ENCODE measurements at places on chromosomes 12 and 14.
A peak's percentile ranks its signal among the peaks of the same experiment; 100 is the strongest.

DNA sequence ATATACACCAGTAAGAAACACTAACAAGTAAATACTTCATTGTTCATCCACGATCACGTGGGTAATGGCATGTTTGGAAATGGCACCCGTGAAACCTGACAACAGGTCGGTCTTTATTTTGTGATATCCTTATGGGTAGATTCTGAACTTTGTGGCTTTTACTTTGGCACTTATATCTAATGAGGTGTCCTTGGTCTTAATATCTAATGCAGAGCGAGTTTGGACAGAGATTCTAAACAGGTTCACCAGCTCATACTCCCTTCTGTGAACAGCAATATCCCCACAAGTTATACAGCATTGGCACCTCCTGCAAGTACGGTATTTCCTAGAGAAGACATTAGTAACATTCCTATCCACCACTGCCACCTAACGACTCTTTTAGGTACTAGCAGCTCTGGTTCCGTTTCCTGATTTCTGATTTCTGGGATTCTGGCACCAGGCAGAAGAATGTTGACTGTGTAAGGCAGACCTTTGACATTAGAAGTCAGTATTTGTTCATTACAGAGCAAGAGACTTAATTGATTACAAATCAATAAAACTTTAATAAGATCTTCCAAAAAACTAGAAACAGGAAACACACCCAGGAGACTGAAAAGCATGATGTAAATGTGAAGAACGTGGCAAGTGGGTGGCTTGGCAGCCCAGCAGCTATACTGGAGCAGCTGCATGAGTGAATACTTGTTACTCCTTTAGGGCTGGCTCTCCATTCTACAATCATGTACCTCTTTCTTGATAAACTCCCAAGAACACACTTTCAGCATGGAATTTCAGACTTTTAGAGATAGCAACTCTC, 2.5 kb downstream of the ANG start:
- no peak for DNase-seq

DNA sequence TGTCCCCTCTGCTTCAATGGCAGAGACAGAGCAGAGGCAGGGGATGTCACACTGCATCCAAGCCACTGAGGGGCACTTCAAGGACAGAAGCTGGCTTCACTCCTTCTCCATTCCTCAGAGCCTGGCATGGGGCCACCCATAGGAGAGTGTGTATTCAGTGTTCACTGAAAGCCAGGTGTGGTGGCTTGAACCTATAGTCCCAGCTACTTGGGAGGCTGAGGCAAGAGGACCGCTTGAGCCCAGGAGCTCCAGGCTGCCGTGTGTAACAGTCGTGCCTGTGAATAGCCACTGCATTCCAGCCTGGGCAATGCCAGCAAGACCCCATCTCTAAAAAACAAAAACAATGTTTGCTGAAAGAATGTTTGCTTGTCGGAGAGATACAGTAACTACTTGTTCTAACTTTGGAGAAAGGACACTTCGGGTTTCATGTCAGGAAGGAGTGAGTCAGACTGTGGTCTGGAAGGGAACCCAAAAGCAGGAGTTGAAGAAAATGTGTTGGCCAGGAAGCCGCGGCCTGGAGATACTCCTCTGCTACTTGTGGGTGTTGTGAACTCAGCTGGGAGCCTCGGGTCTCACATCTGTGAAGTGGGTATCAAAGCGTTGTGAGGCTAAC, 43.4 kb downstream of the ELK3 start:
- DNase-seq, result no peak

DNA sequence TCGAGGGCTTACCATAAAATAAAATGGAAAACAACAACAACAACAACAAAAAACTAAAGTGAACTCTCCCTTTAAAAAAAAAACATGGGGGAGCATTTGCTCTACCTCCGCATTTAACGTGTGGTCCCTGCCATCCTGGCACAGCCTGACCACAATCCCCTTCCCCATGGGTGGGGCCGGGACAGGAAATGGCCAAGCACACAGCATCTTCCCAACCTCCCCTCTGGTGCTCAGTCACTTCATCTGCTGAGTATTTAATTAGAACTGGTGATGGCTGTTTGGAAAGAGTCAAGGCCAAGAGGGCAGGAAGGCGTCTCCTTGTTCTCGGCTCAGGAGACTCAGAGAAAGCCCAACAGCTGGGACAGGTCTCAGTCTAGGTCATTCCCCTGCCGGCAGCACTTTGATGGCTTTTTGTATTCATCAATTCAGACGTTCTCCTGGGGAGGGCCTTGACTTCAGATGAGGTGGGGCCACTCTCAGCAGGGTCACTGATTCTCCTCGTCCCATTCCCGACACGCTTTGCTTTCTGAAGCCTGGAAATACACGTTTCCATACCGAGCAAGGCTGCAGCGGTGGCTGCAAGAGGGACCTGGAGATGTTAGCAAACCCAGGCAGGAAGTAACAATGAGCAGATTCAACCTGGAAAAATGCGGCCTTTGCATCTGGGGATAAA, 44.4 kb downstream of the ANO2 start:
- no peak for DNase-seq

DNA sequence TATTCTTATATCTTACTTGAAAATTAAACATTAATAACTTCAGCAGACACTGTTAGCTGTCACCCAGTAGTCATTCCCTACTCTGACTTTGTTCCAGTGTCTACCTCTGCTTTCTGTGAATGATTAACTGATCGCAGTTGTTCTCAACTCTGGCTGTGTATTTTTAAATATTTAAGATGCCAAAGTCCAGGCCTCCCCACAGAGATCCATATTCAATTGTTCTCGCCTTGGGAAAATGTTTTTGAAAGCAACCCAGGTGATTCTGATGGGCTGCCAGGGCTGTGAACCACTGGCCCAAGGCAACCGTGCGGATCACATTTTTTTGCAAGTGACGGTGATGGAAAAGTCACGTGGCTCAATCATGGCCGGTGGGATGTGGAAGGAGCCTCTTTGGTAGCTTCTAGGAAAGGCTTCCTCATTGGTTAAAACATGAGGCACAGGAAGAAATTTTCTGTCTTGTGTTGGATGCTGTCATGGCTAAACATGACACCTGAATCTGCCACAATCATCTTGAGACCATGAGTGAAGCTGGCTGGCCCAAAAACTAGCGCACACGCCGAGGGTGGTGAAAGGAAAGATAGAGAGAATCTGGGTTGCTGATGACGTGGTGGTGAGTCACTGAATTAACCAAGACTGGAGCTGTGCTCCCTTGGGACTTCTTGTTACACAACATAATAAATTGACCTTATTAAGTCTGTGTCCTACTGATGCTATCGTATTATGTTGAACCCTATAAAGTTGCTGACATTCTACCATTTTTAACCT, 37.2 kb downstream of the RDH12 start:
- no peak for DNase-seq

DNA sequence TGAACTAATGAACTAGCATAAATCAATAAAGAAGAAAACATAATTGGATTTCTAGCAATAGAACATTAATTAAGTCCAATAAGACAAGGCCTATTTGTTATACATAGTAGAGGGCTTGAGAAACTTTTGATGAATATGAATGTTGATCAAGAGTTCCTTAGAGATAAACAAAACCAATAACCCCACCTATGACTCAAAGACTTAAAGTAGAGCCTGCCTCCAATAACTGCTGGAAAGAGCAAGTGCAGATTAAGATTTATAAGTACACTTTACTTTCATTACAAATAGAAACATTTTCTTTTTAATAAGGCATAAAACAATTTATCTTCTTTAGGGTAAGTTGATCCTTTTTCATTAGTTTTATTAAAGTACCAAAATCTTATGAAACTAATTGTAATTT, 185.7 kb downstream of the SRGAP1 start:
- no peak for DNase-seq

GRCh38 chr14:68749487-68750475, 43.1 kb downstream of the ZFP36L1 start:
- no peak for DNase-seq

GRCh38 chr14:103817595-103817994, 29.8 kb downstream of the PPP1R13B start:
- no peak for DNase-seq

DNA sequence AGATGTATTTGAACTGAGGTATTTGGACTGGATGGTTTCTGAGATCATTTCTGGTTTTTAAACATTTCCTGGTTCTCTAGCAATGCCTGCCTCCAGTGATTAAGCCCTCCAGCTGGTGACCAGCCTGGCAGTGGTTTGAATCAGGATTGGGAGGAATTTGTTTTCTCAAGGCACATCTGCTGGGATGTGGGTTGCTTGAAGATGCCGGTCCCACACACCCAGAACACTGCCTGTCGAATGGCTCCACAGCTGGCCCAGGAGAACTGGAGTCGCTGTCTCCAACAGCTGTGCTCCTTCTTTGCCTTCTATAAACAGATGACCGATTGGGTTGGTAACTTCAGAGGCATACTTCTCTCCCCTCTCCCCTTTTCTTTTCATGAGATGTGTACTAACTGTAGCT, 258.0 kb upstream of the DDHD1 start:
- no peak for DNase-seq

DNA sequence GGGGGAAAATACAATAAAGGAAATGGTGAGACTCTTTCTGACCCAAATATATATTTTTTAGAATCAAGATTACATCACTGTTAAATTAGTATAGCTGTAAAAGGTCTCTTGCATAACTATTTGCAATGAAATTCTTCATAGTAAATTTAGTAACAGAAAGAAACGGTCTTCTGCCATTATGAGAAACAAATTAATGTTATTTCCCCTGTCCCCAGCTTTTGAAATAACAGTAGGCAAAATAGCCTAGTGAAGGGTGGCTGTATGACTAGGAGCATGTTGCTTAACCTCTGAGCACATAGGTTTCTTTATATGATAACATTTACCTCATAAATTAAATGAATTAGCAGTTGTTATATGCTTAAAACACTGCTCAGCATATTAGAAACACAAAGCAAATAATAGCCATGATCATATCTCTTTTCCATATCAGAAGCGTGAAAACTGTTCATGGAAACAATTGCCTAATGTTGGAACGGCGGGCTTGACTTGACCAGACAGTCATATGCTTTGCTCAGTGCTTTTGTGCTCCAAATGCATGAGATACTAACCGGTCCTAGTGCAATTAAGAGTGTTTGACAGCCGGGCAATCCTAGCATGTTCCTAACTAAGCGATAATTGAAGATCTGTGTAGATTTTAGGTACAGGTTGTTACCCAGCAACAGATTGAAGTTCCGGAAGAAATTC, 24.0 kb downstream of the BHLHE41 start:
- DNase-seq, result no peak

DNA sequence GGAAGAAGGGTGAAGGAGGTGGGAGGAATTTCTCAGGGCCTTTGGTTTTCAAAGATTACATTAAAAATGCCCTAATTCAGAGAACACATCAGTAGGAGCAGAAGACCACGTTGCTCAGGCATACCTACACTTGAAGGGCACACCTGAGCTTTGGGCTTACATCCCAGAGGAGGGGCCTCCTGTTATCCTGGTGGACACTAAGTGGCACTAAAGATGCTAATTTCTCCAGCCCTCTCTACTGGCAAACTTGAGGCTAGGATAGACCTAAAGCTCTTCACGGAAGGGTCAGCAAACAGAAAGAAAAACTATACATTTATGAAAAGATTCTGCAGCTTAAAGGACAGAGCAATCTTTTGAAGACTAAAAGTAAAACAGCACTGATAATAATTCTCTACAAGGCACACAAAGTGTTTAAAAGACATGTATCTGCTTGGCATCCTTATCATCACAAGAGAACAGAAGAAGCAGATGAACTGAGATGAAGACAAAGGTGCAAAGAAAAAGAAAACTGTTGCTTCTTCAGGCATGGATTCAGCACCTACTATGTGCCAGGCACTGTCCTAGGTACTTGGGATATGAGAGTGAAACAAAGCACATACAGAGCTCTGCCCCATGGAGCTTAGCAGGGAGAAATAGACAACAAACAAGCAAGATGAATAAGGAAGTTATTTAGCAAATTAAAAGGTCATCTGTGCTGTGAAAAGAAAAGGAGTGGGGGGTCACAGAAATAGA, 137.5 kb downstream of the NUAK1 start:
- DNase-seq, result no peak

GRCh38 chr12:25074954-25075353, 120.0 kb downstream of the DNAI7 start:
- peak; percentile 37 for DNase-seq

DNA sequence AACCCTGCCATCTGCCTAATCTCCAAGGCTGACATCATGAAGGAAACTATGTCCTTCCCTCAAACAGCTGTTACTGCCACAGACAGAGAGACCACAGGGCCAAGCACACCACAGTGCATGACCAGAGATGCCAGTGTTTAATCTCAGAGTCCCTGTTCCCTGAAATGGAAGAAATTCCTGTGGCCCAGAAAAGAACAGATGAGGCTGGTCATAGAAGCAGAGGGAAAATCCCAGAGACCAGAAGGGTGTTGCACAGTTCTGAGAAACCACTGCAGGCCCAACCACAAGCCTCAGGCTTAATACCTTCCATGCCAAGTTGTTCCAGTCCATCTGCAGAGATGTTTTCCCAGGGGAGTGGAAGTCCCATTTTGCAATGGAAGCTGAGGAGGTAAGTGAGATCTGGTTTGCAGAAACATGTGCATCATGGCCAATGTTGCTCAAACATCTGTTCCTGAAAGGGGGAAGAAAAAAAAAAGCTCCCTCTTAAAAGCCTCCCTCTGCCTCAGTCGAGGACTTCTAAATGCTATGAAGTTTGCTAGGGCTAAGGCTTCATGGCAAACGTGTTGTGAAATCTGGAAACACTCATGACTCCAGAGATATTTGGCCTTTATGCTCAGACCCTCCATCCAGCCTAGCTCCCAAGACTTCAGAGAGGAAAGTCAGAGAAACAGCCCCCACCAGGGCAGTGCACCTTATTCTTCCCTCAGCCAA, 98.6 kb downstream of the SCARB1 start:
- DNase-seq, result no peak

DNA sequence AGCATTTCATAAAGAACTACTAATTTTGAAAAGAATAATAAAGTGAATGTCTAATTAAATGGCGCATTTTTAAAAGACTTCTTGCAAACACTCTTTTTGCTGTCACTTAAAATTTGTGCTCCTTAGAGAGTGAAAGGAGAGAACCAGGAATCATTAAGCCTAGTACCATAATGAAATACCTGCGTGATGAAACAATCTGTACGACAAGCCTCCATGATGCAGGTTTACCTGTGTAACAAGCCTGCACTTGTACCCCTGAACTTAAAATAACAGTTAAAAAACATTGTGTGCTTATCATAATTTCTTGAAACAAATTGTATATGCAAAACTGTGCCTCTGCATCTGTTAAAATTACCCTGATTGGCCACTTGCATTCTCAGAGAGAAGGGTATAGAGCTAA, 108.1 kb downstream of the MGAT4C start:
- no peak for DNase-seq

GRCh38 chr12:94100990-94101737, 47.2 kb upstream of the PLXNC1 start:
- peak; percentile 70 for DNase-seq

DNA sequence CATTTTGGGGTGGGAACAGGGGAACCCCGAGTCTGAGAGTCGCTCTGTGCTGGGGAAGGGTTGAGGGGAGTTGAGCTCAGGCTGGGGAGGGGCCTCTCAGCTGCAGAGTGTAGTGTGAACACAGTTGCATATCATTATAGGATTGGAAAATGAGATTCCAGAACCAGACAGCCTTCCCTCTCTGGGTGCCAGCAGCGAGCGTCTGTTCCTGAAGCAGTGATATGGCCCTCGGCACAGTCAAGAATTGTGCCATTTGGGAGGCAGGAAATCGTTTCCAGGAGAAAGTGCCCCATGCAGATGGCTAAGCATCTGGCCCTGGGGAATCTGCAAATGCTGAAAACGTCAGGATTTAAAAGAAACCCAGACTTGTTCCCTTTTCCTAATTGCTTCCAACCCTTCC, 70.4 kb upstream of the SFSWAP start:
- no peak for DNase-seq
